ENCODE measurements at places on chromosomes 13 and 19.

GRCh38 chr13:99153219-99153618, 47.4 kb upstream of the UBAC2 start:
- DNase-seq, result no peak

DNA sequence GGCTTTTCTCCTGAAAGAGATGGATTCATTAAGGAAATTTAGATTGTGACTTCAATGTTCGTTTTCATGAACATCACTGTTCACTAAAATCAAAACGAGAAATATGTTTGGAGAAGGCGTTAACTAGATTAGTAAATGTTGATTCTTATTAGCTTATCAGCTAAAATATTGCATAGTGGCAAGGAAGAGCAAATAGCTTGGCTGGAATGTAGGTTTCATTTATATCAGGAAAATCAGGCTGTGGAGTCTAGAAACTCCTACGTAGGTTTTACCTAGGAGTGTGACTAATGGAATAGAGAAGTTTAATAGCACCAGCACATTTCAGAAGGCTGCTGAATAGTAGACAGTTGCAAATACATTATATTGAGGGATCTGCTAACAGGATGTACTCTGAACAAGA, 344.9 kb downstream of the LIG4 start:
- no peak for DNase-seq

GRCh38 chr13:21897161-21897560, 226.3 kb downstream of the FGF9 start:
- DNase-seq, result no peak

DNA sequence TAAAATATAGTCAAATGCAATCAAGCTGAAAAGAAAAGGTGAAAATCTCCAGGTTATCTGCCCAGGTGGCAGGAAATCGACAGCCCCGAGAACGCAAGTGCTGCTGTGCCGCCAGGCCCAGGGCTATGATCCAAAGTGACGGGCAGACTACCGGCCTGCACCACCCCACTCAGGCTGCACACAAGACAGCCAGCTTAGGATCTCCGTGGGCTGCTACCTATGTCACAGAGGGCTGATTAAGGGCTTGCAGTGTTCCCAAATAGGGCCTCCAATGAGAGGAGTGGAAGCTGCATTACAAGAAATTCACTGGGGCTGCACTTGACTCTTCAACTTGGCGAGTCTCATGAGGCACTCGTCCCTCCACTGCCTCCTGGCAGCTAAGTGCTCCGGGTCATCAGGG, 121.8 kb downstream of the CRYL1 start:
- DNase-seq, result no peak
